Osteoblast (primary cell): ENCODE measurements at places on chromosomes 11 and 22. TPM values are rescaled to one million over a fixed set of nuclear protein-coding genes. Genes with fewer than 3 reads are reported as not detected.

DRICH1 gene
- 0.29 and 0.36 TPM in 2 replicates for total RNA-seq

CCDC188 gene
- 0.36 and 0.59 TPM in 2 replicates for total RNA-seq

DNA sequence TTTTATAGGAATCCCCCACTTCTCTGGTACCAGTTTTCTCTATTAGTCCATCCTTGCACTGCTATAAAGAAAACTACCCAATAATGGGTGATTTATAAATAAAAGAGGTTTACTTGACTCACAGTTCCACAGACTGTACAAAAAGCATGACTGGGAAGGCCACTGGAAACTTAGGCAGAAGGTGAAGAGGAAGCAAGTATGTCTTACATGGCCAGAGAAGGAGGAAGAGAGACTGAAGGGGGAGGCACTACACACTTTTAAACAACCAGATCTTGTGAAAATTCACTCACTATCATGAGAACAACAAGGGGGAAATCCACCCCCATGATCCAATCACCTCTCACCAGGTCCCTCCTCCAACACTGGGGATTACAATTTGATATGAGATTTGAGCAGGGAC lies 68.9 kb upstream of the GNAZ start:
- no peaks in the 10 kb centered on the region for H3K4me1 ChIP-seq
- H3K36me3 ChIP-seq: no peaks in the 10 kb centered on the region
- no peak for DNase-seq
- H3K4me3 ChIP-seq: no peak overlapping the region
- H3K27me3 ChIP-seq: no peaks in the 10 kb centered on the region
- H3K27ac ChIP-seq: no peak overlapping the region

- DNase-seq: no peak
- no peak overlapping the region for H3K4me3 ChIP-seq
- no peaks in the 10 kb centered on the region for H3K36me3 ChIP-seq
These were observed 101.9 kb downstream of the IGLL1 start for GRCh38 chr22:23478175-23478574.
